Endothelial cell (in vitro differentiated cells): ENCODE measurements at places on chromosomes 2 and 18.

DNA sequence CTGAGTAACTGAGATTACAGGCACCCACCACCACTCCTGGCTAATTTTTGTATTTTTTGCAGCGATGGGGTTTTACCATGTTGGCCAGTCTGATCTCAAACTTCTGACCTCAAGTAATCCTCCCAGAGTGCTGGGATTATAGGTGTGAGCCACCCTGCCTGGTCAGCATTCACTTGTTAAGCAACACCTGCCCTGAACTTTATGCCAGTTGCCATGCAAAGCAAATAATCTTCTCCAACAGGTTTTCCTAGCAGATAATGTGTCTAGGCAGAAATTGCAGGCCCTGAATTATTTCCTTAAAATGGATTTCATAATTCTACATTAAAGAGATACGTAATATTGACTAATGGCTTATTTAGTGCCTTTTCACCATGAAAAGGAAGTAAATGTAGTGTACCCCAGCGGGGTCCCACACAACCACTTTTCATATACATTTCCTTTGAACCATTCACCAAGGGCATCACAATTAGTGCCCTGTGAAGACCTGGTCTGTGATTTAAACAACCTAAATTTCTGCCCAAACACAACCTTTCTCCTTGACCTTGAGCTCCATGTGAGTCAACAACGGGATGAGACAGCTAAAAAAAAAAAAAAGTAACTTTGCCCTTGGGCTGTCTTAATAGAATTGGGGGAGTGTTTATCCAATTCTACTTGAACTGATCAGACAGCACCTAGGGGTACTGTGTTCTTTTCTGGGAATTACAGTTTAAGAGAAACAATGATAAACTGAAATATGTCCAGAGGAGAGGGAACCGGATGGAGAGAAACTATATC is 41.6 kb downstream of the EEF1B2 start:
- no peak for DNase-seq

GRCh38 chr18:42261731-42262130 is 306.7 kb downstream of the PIK3C3 start:
- DNase-seq: no peak

DNA sequence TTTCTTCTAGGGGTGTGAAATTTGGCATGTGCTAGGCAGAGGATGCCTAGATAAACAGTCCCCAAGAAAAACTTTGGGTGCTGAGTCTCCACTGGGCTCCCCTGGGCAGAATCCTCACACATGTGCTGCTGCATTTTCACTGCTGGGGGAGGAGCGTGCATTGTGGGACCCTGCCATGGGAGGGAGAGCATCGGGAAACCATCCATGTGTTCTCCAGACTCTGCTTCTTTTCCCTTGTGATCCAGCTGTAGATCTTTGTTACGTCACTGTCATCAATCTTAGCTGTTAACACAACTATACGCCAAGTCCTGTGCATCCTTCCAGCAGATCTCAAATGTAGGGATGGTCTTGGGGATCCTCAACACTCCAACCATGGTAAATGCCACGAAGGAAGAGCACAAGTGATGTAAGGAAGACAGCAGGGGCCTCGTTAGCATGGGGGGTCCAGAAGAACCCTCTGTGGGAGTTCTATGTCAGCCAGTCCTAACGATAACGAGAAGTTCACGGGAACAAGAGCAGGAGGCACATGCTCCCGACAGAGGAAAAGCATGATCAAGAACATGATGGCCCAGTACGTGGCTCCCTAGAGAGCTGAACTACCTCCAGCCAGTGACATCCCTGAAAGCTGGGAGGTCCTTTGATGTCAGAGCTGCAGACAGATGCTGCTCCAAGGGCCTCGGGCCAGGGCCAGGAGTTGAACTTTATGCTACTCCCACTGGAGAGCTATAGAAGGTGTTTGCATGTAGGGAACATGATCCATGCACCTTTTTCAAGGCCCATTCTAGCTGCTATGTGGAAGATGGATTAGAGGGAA is 41.1 kb upstream of the NPAS2 start:
- no peak for DNase-seq

- DNase-seq: no peak
Observed at GRCh38 chr2:128187032-128187654, 96.1 kb downstream of the UGGT1 start.

DNA sequence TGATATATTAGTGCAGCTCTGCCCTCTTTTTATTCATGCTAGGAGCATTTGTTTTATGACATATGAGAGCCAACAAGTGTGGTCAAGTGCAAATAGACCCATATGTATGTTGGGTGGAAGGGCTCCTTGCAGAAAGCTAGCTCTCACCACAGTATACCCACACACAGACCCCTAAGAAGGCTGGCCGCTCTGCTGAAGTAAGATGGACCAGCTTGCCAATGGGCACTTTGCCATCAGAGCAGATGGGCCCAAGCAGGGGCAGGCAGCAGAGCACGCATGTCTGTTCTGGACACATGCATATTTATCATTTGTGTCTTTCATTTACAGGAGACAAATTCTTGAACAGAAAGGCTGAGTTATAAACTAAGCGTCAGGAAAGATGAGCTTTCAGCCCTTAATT is 187.5 kb upstream of the DTNA start:
- no peak for DNase-seq

DNA sequence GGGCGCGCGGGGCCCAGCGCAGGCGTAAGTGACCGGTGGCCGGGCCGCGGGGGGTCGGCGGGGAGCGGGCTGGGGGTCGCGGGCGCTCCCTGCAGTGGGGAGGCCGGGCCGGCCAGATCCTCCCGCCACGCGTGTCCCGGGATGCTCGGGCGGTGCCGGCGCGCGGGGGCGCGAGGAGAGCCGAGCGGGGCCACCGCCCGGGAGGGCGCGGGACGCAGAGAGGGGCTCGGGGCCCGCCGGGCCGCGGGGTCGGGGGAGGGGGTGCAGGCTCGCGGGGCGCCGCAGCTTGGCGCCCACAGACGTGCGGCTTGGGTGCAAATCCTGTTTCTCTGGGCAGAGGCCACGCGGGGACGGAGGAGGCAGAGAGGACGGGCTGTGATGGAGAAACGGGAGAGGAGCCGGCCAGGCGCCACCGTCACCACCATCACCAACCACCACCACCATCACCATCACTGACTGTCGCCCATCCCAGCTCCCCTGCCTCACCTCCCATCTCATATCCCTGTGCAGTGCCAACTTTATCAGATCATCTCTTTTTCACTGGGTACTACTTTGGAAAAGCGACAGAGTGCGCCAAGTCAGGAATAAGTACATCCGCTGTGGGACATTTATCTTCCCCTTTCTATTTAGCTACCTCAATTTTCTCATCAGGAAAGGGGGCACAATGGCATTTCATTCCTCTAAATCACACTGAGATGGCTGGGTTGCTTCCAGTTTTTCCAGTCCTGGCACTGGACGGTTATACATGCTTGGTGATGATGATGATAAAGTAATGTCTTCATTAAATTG is 97.2 kb upstream of the GPR45 start:
- DNase-seq: no peak

- no peak for DNase-seq
Observed at GRCh38 chr2:215856080-215856479, 157.3 kb downstream of the MREG start.

DNA sequence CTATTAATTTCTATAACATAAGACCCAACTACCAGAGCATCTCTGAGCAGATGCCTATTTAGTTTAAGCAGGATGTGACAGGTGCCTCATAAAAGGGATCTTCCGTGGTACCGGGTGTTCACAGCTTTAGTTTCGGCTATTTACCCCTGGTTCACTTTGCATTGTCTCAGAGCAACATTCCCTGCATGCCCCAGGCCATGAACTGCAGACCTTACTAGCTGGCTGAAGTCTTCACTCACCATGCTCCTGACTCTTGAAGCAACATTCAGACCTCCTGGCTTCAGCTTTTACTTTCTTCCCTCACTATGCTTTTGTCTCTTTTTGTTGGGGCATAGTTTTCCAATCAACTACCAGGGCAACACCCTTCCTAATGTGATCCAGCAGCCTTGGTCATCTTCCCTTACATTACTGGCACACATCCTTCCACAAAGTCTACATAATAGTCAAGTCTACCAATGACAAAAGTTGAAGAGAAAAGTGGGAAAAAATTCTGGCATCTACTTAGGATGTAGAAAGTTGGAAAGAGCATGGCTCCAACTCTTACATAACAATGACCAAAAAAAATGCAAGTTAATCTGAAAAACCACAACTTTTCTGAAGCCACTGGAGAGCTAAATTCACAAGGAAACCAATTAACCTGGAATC is 99.2 kb downstream of the SESTD1 start:
- DNase-seq: no peak

DNA sequence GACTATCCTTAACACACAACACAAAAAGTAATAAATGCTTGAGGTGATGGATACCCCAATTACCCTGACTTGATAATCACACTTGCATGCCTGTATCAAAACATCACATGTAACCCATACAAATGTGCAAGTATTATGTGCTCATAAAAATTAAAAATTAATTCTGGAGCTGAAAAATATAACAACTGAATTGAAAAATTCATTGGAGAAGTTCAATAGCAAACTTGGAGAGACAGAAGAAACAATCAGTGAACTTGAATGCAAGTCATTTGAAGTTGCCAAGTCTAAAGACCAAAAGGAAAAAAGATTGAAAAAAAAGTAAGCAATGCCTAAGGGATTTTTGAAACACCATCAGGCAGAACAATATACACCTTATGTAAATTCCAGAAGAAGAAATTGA is 79.4 kb downstream of the FSIP2 start:
- no peak for DNase-seq

GRCh38 chr2:46800625-46801349 is 114.8 kb downstream of the MCFD2 start:
- no peak for DNase-seq

DNA sequence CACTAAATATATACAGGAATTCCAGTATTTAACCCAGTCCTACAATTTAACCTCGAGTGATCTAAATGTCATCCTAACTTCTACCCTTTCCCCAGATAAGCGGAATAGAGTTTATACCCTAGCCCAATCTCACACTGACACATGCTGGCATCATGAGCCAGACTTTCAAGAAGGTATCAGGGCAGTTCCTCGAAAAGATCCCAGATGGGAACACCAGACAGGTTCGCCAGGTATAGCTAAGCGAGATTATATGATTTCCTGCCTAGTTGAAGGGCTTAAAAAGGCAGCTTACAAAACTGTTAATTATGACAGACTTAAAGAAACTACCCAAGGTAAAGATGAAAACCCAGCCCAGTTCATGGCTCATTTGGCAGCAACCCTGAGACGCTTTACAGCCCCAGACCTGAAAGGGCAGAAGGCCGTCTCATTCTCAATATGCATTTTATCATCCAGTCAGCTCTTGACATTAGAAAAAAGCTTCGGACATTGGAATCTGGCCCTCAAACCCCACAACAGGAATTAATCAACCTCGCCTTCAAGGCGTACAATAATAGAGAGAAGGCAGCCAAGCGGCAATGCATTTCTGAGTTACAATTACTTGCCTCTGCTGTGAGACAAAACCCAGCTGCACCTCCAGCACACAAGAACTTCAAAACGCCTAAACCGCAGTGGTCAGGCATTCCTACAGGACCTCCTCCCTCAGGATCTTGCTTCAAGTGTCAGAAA is 668.2 kb upstream of the PKDCC start:
- DNase-seq: no peak

DNA sequence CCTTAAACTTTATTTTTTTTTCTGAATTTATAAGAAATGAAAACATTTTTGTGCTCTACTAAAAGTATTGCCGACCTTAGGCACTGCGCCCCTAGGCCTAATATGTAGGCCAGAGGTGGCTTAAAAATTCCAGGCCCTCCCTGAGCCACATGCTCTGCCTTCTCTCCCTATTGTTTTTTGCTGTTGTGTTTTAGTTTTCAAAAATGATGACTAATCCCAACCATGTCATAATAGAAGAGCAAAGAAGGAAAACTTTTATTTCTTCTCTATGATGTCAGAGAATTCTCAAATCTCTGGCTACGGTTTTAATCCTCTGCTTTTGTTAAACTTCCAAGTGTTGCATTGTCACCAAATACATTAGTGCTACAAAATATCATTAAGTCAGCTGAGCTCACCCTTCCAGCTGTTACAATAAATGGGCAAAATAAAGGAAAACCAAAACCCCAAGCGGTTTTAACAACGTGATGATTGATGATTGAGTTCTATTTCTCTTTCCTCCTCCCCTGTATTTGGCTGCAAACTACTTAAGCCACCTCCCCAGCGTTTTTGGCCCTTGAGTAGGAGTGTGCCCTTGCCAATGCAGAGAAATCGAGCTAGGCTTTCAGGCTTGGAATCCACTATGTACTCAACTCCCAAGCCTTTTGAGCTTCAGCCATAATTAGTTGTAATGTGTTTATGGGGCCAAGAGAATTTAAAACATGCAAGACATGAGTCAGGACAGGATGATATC is 163.5 kb upstream of the POU3F3 start:
- DNase-seq: no peak

DNA sequence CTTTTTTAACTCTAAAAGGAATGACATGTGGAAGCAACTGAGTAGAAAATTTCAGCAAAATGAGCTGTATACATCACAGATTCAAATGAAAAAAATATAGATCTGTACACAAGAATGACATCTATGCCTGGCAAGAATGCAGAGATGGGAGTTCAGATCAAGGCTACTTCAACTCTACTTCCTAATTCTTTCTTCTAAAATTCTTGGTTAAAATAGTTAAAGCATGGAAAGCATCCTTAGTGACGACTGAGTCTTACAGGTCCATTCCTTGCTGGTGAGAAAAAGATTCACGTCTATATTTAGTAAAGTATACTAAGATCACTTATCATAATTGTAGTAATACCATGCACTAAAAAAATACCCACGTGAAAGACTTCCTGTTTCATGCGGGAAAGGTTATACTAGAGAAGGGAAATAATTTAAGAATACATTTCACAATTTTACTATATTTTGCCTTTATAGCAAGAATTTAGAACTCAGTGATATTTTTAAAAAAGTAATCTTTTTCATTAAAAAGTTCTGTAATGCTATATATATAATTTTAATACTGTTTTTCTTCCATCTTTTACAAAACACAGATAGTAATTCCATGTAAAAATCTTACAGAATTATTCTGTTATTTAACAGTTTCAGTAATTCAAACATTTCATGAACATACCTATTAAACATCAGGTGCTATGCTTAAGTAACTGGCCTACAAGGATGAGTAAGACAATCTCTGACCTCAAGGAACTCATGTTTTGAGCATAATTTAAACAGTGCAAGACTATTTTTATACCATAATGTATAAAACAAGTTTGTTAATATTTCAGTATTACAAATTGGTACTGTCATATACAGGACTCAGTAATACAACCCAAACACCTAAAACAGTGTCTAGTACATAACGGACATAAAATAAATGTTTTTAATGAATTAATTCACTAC is 159.6 kb downstream of the BAZ2B start:
- no peak for DNase-seq

DNA sequence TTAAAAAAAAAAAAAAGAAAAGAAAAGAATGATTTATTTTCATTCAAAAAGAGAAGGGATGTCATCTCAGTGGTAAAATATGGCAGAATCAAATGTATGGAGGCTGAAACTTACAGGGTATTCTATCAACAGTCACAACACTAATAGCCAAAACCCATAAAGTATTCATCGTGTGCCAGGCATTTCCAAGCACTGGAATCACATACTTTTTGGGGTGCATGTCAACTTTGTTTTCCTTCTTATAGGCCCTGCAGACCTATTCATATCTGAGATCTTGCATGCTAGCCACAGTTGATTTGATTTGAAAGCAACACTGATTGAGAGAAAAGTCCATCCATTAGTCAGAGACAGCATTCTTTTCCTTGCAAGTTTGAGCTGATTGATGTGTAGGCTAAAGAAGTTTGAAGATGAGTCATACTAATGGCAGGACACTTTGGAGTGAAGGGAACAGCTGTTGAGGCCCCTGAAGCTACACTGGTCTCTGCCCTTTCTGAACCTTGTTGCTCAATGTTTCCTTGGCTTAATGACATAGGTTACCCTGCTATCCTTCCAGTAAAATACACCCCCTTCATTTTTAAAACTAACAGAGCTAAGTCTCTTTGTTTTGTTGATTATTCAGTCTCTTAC is 22.0 kb downstream of the KATNAL2 start:
- DNase-seq: no peak
